ENCODE measurements at places on chromosomes 5 and 9.

- DNase-seq, result no peak
Measured at GRCh38 chr5:149793256-149793550, 63.1 kb downstream of the PPARGC1B start.

- no peak for DNase-seq
Measured at GRCh38 chr5:38051711-38052511, 206.4 kb upstream of the EGFLAM start.

- DNase-seq, result no peak
Measured at GRCh38 chr5:142405814-142406395, 81.1 kb upstream of the SPRY4 start.

DNA sequence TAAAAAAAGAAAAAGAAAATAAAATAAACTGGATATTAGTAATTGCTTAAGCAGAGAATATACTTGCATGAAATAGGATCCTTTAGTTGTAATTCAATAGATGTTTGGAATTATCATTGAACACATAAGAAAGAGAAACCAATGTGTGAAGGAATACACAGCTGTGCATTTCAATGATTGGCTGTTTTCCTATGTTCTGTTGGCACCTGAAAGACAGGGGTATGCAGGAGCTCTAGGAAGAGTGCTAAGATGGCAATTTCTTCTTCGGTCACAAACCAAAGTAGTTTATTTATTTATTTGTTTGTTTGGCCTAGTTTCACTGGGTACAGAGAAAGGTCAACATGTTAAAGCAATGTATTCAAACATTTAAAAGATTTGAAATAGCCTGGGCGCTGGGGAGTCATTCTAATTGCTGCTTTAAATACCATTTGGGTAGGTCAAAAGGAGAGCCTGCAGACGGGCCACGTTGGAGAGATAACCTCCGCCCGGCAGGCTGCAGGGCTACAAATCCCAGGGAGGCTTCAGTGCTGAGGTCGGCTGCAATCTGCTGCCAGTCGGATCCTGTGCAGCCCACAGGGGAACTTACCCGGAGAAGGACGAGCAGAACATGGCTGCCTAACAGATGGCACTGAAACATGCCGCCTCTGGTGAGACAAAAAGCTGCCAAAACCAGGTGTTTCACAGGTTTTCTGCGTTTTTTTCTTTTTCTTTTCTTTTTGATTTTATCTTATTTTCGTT lies 154.2 kb upstream of the TYRP1 start:
- DNase-seq, result no peak

GRCh38 chr5:175800656-175801081 lies 70.7 kb upstream of the CPLX2 start:
- no peak for DNase-seq

DNA sequence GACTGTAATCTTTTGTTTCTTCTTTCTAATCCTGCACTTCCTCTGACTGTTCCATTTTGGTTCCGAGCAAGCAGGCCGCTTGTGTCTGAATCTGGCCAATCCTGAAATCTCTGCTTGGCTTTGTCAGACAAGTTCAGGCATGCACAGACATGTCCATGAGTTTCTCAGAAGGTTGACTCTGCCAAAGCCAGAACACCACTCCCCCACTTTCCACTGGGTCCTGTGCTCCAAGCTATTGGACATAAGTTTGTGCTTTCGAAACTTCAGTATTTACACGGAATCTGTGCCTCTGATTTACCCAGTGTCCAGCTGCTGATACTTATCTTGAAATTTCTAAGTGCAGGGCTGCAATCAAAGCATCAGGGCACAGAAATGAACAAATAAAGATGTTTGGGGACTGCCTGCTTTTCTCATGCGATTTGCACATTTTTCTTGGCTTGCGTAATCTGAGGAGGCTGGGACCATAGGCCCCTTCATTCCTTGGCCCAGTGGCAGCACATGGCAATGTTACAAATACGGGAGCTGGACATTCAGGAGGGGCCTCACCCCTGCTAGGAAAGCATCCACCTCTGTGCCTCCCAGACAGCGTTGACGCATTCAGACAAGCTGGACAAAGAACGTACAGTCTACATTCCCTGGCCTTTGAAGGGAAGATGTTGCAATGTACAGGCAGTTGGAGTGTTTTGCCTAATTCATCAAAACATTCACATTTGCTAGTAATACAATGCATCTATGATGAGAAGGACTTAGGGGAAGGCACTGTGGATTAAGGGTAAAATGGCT lies 209.2 kb upstream of the PAPPA start:
- peak; percentile 19 for DNase-seq

DNA sequence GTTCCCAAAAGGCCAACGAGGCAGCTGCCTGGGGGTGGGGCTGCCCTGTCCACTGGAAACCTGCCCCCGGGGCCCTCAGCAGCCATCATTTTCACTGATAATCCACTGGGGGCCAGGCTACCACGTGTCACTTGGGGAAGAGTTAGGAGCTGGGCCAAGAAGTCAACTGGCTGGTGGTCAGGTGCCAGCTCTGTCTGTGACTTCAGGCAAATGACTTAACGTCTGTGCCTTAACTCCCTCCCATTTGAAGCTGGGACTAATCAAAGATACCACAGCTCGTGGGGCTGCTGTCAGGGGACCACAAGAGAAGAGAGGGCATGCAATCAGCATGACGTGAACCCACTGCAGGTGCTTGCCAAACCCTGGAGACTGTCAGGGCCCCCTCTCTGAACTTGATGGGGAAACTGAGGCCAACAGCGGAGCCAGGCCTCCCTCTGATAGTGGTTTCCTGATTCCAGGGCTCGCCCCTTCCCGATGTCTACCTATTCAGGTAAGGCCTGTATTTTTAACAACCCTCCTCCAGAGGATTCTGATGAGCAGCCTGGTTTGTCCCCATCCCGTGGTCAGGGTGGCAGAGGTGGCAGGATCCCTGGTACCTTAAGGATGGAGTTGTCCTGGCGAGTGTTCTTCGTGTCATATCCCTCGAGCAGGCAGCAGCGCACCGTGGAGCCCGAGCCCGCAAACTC lies 12.3 kb upstream of the DPM2 start:
- no peak for DNase-seq

- DNase-seq, result no peak
Measured at GRCh38 chr9:93594041-93594756, 17.8 kb downstream of the PHF2 start.
